ENCODE measurements at places on chromosomes 16 and 17.

DNA sequence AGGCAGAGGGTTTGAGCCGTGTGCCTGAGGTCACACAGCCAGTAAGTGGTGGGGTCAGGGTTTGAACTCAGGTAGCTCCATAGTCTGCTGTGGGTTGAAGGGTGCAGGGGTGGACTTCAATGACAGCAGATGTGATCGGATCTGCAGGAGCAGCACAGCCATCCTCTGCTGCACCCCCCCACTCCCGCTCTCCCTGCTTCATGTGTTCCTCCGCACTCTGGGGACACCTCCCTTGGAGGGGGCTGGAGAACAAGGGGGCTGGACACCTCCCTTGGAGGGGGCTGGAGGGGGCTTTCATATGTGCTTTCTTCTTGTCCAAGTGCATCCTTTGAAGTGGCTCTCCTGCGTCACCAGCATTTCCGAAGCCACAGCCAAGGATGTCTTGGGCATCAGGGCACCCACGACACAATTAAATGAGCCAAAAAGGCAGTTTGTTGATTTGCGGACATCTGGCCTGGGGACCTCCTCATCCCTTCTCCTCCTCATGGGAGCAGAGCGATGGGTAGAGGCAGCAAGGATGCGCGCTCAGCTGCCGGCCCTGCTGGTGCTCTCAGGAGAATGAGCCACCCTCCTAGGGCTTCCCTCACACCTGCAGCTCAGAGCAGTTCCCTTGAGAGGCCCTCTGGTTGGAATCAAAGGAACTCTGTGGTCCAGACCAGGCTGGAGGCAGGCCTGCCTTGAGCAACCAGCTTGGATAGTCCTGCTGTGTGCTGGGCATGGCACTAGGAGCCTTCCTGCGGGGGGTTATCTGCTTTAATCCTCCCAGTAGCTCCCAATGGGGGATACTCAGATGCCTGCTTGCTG lies 26.2 kb downstream of the WSCD1 start:
- DNase-seq, result no peak

DNA sequence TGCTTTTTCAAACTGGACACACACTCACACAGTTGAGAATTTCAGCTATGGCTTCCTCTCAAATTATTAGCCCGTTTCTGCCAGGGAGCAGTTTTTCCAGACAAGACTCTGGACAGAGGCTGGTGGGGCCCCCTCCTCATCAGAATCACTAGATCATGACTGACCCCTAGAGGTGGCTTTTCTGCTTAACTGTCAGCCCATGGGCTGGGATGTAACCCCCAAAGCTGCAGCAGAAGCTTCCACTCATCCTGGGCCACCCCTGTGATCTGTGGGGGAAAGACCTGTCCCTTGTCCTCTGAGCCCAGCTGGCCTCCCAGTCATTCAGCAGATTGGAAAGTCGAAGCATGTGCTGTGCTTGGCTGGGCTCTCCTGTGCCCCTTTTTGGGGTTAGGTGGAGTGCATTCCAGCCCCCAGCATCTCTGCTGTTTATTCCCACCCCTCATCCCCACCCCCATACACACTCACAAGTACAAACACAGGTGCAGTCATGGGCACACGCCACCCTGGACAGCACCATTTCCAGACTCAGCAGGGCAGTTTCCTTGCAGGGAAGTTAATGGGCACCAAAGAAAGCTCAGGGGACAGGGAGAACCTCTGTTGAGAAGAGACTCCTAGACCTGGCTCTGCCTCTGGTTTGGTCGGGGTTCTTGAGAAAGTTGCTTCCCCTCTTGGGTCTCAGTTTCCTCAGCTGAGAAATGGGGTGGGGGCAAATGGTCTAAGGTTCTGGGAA lies 77.6 kb upstream of the RBL2 start:
- no peak for DNase-seq

DNA sequence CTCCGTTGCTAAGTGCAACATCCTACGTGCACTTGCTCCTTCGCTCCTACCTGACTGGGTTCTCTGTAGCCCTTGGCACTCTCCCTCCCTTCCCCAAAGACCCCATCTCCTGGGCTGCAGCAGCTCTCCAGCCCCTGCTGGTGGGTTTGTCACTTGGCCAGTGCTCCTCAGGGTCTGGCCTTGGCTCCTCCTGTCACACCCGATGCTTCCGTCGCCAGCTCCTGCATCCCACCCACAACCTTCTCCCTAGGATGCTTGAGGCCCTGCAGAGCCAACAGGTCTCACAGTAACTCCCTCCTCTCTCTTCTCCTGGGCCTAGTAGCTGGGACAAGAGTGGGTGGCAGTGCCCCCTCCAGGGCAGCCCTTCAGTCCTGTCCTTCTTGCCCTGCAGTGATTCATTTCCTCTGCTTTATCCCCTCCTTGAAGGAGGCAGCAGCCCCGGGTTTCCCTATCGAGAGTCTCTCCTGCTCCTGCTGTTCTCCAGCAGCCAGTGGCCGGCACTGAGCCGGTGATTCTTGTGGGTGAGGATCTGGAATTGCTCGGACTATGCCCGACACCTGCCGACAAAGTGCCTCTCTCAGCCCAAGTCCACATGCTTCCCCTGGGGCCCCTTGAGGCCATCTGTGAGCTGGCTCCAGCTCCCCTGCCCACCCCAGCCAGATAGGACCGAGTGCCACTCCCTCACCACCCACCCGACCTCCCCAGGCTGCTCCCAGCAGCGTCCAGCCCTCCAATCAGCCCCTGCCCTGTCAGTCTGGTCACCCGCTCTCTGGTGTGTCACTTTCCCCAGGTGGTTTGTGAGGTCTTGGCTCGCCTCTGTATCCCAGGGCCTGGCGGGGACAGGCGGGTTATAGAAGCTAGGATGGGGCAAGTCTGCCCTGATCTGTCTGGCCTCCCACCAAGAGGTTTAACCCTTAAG lies 3.8 kb downstream of the LITAFD start:
- peak; percentile 87 for DNase-seq

- no peak for DNase-seq
Measured at GRCh38 chr16:1929578-1930337, 11.5 kb upstream of the HS3ST6 start.

DNA sequence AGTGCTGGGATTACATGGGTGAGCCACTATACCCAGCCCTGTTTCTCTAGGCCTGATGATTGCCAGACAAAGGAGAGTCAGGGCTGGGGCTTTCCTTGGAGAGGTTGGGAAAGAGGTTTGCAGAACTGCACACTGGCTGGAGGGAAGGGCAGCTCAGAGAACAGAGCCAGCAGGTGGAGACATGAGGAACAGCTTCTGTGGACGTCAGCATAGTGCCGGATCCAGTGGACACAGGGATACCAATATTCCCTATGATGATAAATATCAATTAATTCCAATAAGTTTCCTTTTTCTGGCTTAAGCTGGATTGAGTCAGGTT lies 43.2 kb upstream of the SCNN1B start:
- DNase-seq, result no peak

DNA sequence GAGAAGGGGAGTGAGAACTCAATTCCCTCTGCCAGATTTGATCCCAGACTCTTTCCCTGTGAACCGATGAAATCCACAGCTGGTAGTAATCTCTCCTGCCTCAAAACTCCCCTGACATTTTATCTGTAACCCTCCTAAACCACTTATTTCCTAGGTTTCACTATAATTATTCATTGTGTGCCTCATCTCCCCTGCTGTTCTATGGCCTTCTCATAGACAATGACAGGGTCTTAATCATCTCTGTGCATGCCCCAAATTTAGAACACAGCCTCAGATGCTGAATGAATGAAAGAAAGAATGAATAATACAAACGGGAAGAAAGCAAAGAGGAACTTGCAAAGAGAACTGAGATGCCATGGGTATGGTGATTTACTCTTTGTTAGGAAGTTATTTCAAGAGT lies 451.1 kb downstream of the HS3ST3B1 start:
- no peak for DNase-seq

DNA sequence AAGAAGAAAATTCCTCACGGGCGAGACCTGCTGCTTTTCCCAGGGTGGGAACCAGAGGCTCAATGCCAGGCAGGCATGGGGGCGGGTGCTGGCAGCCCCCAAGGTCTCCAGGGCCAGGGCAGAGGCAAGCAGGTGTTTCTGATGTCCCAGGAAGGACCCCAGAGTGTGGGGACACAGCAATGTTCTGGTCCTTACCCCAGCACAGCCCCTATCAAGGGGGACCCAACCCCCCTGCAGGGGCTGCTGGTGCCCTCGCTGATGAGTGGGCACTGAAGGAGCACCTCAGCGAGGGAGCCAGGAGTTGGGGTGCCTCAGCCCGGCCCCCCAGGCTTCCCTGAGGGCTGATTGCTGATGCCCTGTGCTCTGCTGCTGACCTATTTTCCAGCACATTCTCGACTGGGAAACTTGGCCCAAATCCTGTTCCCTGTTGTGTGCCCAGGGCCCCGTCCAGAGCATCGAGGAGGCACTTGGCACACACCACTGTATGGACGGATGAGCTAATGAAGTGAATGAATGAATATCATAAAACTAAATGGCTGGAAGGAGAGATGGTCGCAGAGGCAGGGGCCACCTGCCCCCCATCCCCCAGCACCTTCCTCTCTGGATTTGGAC lies 2.8 kb downstream of the DBNDD1 start:
- DNase-seq, result no peak

DNA sequence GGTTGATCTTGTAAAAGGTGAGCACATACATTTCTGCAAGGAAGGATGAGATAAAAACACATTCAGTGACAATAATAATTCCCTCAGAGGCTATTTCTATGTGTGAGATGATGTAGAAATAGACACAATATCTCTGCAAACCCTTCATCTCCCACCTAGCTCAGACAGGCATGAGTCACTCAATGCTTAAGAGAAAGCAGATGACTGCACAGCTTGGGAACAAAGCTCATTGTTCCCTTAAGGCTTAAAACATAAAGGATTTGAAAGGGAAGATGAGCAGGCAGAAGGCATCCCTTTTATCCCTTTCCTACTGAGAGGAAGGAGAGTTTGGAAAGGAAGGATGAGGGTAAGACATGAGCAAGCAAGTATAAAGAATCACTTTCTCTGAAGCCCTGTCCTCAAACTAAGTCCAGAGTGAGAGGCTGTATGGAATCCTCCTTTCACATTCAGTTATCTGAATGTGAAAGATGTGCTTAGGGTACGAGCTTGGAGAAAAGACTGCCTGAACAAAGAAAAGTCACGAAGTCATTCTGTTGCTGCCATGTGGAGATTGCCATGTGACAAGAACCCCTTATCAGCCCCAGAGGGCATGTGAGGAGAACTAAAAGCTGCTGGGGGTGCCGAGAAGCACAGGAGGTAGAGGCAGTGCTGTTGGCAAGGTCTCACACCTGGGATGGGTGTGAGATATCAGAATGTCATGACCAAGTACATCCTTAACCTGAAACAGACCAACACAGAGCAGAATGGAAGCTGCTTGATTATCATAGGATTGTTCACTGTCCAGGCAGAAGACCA lies 58.2 kb downstream of the CNTNAP4 start:
- no peak for DNase-seq

- no peak for DNase-seq
Measured at GRCh38 chr16:2841606-2842339, 11.7 kb downstream of the ZG16B start.

DNA sequence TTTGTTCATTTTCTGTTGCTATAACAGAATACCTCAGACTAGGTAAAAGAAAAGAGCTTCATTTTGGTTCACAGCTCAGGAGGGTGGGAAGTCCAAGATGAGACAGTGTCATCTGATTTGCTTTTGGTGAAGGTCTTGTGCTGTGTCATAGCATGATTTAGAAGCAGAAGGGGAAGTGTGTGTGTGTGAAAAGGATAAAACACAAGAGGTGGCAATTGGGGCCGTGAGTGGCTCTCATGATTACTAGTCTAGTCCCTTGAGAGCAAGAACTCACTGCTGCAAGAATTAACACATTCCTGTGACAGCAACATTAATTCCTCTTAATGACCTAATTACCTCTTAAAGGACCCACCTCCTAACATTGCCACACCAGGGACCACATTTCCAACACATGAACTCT lies 8.3 kb downstream of the SLC35G3 start:
- no peak for DNase-seq

GRCh38 chr17:36197387-36197703 lies 787 bp upstream of the CCL3L1 start:
- DNase-seq, result peak; percentile 84

Measured in vagina (tissue), 2 donors.